Left forelimb (tissue), 1 donor: ENCODE measurements at places on chromosomes 12 and 14.

DNA sequence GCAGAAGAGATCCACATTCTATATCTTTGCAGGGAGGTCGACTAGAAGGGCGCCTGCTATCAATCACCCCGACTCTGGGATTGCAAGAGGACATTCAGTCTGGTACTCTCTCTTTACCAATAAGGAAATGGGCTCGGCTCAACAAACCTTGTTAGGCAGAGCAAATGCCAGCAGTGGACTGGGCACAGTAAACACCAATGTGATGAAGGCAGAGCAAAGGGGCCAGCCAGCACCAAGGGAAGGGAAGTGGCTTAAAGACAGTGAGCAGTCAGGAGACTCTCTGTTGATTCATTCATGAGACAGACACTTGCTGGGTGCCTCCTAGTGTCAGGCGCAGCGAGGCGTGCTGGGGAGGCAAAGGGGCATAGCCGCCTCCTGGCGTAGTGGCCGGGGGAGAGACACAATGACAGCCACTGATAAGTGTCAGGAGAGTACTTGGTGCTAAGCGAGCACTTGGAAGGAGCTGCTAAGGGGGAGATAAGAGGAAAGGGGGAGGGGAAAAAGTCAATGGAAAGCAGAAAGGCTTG lies 34.1 kb downstream of the TMCC3 start:
- DNase-seq: no peak

DNA sequence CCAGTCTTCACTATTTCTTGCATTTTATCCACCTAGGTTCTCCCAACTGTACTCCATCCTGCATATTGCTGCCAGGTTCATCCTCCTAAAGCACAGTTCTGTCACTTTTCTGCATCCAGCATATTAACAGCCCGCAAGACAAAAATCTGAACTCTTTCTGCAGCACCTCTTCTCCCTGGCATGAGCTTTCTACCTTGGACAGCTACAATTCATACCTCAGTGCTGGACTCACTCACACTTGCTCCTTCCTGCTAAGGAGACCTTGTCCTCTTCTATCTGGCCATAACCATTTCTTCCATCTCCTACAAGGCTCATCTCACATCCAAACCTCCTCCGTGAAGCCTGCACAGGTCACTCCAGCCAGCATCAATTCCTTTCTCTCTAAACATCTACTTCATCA lies 170.1 kb upstream of the GRIP1 start:
- no peak for DNase-seq

DNA sequence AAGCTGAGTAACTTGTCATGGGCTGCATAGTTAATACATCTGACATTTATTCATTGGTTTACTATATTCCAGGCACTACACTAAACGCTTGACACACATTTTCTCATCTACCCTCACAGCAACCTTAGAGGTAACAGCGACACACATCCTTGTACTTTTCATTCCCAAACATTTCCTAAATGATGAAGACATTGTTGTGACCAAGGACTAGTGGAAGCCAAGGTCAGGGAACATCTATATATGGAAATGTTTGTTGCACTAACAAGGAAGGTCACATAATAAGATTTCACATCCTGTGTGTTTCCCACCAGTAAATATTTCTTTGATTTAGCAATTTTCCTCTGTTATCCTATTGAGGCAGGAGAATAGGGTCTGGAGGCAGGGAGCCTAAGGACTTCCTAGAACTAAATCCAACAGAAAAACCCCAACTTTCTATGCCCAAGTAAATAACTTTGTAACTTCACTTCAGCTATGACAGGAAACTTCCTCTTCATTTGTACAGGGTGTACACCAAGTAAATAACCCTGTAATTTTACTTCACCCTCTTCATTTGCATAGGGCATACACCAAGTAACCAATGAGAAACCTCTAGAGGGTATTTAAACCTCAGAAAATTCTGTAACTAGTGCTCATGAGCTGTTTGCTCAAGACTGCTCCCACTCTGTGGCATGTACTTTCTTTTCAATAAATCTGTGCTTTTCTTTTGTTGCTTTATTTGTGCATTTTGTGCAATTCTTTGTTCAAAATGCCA lies 48.4 kb downstream of the ZNF641 start:
- DNase-seq: no peak

- no peak for DNase-seq
Observed at GRCh38 chr12:111826316-111826715, 15.7 kb upstream of the MAPKAPK5 start.

GRCh38 chr12:5375547-5376295 lies 56.2 kb upstream of the NTF3 start:
- no peak for DNase-seq

- DNase-seq: no peak
Observed at GRCh38 chr14:100048786-100049185, 16.4 kb upstream of the EVL start.

- no peak for DNase-seq
Observed at GRCh38 chr14:52473557-52473956, 78.7 kb downstream of the TXNDC16 start.

DNA sequence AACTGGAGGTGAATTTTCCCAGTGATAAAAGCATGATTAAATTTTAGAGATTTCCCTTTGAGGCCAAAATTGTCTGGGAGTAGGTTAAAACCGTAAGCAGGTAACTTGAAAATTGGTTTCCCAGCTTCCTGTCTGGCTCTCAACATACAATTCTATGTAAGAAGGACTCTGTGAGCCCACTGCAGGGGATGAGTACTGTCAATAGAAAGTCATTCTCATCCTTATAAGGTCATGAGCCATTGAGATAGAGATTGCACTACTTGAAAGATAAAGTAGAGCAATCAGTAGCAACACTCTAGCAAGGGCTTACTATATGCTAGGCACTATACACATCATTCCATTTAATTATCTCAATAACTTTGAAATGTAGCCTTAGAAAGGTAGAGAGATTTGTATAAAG lies 225.6 kb upstream of the HMGA2 start:
- no peak for DNase-seq

DNA sequence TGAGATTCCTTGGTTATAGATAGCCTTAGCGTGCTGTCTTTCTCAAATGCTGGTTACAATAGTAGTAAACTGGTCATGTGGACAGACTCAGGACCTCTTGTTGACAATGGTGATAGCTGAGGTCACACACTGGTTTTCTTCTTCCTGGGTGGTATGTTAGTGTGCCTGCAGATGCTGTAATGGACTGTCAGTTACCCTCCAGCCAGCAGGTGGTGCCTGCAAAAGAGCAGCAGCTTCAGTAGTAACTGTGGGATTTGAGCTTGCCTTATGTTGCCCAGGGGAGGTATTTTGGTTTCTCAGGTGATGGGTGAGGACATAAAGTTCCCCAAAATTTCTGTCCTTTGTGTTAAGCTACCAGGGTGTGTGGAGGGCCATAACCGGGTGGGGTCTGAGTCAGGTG lies 33.7 kb upstream of the SCAF11 start:
- no peak for DNase-seq

DNA sequence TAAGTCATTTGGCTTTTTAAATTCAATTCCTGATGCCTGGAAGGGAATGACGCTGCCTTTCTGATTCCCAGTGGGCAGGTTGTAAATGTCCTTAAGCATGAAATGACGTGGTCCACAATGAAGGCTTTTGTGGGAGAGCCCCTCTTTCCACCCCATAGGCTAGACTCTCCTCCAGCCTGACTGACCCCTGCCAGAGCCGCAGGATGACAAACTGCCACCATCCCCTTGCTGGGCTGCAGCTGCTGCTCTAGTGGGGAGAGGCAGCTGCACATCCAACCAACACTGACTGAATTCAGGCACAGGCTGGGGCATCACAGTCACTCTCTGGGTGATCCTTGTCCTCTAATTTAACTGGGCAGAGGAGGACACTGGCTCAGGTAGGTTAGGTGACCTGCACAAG lies 6.3 kb downstream of the TSPAN11 start:
- no peak for DNase-seq

- no peak for DNase-seq
Observed at GRCh38 chr12:11545484-11546330, 103.8 kb upstream of the ETV6 start.

DNA sequence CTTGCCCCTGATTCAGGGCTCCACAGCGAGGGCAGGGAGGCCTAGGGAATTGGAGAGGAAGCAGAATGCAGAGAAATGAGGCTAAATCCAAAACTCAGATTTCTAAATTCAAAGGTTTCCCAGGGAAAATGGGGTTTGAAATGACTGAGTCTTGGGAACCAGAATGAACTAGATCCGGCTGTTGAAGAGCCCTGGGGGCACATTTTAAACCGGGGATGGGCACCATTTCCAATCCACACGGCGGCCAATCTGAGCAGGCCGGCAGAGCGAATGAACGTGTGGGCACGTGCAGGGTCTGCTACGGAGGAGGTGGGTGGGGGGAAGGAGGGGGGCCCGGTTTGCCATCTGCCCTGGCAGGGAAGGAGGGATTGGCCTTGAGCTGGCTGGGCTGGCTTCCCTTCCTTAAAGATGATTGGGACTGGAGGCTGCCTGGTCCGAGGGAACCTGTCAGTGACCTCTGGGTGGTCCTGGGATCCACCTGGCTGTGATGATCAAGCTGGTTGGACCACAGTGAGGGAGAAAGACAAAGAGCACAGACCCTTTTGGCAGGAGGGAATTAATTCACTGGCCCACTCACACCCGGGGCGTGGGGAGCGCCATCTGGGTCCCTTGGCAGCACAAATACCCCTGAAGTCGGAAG lies 161.0 kb downstream of the RBM19 start:
- no peak for DNase-seq

DNA sequence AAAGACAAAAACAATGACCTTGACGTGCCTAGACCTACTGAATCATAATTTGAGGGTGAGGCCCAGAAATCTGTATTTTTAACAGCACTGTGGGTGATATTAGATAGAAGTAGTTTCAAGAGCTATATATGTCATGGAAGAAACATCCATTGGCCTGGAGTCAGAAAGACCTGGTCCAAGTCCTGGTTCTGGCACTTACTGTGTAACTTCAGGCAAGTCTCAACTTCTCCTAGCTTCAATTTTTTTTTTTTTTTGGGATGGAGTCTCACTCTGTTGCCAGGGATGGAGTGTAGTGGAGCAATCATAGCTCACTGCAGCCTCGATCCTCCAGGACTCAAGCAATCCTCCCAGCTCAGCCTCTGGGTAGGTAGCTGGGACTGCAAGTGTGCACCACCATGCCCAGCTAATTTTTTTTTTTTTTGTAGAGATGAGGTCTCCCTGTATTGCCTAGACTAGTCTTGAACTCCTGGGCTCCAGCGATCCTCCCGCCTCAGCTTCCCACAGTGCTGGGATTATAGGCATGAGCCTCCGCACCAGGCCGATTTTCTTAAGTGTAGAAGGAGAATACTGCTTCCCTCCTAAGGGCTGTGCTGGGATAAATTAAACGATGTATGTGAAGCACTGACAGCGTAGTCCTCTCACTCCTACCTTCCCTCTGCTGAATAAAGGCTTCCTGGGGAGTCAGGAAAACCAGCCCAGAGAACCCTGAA lies 14.3 kb upstream of the GPX2 start:
- no peak for DNase-seq

GRCh38 chr12:109612975-109613502 lies 39.4 kb downstream of the MVK start:
- DNase-seq: no peak

DNA sequence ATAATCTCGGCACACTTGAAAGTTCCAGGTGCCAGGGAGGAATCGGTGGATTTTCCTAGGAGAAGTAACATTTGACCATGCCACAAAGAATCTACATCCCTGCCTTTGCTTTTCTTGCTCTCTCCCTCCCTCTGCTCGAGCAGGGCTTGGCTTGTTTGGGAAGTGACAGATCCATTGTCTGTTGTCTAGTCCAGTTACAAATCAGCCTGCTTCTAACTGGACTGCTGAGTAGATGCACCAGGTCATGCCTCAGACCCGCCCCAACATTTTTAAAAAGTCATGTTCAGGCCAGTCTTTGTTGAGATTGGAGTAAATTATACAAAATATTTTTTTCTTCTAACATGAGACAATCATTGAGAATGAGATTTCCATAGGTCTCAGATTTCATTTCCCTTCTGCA lies 153.4 kb downstream of the GCH1 start:
- DNase-seq: no peak

DNA sequence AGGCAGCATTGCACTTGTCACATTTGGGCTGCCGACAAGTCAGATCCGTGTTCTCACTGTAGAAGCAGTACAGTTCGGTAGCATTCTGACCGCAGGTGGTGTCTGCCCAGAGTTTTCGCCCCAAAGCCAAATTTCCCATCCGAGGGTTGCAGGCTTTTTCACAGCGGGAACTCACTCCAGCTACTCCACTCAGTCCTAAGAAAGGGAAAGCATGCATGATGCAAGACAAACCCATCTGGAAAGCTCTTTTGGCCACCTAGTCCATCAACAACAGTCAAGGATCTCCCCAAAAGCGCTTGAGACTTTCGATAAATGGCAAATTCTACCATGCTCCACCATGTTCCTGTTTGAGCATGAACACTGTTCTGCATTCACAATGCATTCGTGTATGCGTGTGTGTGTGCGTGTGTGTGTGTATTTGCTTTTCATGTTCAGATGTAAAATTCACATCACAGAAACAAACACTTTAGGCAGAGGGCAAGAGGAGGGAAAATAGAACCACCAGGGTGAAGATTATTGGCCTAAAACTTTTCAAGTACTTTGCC lies 3.2 kb downstream of the NTN4 start:
- no peak for DNase-seq
